ENCODE measurements at places on chromosomes 16 and 17.

DNA sequence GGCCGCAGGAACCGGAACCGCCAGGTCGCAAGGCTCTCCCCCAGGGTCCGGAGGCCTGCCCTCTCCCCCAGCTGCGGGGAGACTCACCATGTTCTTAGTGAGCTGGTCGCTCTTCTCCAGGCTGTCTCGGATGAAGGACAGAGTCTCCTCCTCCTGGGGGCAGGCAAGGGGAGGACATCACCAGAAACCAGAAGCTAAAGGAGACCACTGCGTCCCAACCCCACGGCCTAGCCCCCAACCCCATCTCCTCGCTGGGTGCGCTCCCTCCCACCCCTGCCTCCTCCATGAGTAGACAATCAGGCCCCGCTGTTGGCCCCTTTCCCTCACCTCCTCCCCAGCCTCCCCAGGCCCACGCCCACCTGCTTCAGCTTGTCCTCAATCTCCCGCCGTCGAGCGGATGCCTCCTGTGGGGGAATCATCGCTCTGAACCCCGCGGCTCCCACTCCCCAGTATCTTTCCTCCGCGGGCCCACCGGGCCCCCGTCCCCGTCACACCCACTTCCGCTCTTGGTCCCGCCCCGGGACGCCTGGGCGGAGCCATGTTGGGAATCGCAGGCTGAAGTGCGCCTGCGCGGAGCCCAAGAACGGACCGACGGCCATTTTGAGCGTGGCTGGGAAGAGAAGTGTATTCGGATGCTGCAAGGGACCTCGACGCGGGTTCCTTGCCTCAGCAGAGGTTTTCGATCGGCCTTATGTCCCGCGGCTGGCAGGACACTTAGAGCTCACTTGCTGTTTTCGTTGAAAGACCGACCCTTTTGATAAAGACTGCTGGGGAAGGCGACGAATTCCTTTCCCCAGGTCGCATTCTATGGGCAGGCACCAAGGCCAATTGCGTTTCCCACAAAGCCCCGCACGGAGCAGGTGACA is at the start of gene EXOC7:
EXOC7 (minus strand) TSS at position 514 of the 866 bp plus-strand sequence; CDS start at position 419, 95 bp downstream.
- no peak for DNase-seq

DNA sequence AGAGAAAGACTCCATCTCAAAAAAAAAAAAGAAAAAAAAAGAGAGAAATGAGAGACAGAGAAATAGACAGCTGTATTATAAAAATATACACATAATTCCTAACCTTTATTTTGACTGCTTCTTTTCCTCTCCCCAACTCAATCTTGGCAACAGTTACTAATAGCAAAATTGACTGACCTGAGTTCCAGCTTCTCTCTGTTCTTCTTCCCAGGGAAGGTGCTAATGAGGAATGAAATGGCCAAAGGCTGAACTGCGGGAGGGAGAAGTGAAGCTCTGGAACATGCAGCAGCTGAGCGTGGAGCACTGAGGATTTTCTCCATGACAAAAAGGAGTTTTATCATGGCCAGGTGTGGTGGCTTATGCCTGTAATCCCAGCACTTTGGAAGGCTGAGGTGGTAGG is 25.2 kb upstream of the PRKCA start:
- no peak for DNase-seq

DNA sequence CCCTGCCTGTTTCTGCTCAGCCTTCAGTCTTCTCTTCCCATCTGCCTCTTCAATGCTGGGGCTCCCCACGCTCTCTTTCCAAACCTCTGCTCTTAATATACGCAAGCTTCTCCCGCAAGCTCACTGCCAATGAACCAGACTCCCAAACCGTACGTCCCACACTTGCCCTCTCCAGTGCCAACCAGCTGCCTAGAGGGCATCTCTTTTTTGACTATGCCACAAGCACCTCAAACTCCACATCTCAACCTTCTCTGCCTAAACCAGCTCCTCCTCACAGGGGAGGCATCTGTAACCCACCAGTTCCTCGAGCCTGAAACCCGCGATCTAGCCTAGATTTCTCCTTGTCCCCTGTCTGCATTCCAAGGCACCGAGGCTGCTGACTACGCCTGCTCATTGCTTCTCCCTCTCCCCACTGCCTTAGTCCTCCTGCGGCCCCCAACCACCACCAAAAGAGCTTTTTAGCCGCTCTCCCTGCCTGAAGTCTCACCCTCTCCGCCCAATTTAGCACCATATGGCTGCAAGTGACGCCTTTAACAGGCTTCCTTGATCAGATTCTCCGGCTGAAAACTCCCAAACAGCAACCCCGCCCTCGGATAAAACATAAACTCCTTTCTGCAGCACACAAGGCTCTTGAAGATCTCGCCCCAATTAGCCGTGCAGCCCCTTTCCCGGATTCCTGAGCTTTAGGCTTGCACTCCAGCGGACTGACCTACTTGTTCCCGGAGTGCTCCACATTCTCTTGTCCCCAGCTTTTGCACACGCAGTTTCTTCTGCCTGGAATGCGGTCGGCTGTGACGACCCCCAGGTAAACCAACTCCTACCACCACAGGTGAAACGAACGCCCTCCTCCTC is 1.5 kb downstream of the GGA2 start:
- DNase-seq = no peak

GRCh38 chr17:60628252-60628889 is 28.4 kb downstream of the PPM1D start:
- no peak for DNase-seq

- no peak for DNase-seq
These were observed 16.3 kb upstream of the RFFL start for GRCh38 chr17:35079547-35080423.

- DNase-seq = no peak
These were observed 185.1 kb upstream of the PSMD7 start for GRCh38 chr16:74111456-74111982.

- peak; percentile 29 for DNase-seq
These were observed 33.6 kb upstream of the RAI1 start for GRCh38 chr17:17647524-17648178.

DNA sequence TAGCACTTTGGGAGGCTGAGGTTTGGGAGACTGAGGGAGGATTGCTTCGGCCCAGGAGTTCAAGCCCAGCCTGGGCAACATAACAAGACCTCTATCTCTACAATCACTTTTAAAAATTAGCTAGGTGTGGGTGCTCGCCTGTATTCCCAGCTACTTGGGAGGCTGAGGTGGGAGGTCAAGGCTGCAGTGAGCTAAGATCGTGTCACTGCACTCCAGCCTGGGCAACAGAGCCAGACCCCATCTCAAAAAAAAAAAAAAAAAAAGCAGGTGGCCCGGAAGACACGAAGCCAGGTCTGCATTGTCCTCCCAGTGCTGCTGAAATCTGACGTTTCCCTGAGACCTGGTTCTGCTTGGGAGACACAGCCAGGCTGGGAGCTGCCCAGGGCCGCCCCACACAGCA is 18.8 kb upstream of the TIMP2 start:
- no peak for DNase-seq

GRCh38 chr17:76968707-76969597 is 100.7 kb downstream of the MGAT5B start:
- DNase-seq = no peak

DNA sequence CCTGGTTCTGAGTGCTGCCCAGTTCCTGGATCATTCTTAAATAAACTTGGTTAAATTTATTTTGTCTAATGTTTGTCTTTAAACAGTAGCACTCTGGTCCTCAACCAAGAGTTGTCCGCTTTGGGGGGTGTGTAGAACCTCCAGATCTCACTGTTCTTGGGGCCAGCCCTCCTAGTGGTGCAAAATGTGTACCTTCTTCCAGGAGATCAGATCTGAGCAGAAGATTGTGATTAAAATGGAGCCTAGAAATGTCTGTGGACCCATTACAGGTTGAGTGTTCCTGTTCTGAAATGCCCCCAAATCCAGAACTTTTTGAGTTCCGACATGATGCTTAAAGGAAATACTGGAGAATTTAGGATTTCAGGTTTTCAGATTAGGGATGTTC is 46.0 kb upstream of the CLEC18A start:
- no peak for DNase-seq

GRCh38 chr17:36856222-36856621 is 81.1 kb upstream of the LHX1 start:
- no peak for DNase-seq

- no peak for DNase-seq
These were observed 52.8 kb downstream of the ABR start for GRCh38 chr17:1126801-1127550.

DNA sequence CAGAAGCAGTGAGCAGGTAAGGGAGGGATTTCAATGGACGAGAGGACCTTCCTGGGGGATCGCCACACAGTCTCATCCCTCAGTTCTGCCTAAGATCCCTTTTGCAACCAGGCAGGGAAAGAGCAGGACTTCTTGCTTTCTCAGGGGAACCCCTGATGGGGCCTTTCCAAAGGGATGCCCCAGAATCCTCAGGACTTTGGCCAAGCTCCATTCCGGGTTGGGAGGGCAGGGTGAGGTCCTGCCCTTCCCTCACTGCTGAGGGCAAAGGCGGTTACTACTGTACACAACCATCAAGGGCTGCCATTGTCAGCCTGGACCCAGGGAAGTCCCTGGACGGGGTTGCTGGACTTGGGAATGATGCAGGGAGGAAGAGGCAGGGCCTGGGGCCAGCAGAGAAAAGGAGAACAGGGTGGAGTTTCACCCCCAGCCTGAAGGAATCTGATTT is 9.7 kb downstream of the PRR29 start:
- DNase-seq = no peak

DNA sequence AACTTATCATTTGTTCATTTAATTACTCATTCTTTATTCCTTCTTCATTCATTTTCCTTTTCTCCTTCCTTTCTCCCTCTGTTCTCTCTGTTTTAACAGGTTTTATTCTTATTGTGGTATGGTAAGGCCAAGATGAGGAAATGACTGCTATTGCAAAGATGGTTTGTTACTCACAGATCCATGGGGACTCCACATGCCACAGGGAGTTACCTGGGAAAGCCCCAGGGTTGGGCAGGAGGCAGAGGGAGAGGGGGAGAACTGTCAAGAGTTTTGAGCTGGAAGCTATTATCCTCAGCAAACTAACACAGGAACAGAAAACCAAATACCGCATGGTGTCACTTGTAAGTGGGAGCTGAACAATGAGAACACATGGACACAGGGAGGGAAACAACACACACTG is 453.3 kb downstream of the WWOX start:
- DNase-seq = no peak

DNA sequence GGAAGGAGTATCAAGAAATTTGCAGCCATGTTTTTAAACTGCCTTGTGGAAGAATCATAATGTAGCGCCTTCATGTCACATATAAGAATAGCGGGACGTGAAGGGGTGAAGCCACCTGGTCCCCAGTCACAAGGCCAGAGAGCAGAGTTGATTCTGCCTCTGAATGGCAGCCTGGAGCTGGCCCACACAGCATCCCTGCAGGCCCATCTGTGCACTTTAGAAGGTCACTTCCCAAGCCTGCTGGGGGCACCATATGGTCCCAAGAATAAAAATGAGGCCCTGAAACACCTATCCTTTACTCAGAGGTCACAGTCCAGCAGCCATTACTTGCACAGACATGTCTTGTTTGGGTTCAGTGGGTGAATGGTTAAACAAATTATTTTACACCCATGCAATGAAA is 15.0 kb downstream of the CD300E start:
- DNase-seq = no peak

GRCh38 chr17:49343273-49343672 is 18.8 kb downstream of the ZNF652 start:
- no peak for DNase-seq

DNA sequence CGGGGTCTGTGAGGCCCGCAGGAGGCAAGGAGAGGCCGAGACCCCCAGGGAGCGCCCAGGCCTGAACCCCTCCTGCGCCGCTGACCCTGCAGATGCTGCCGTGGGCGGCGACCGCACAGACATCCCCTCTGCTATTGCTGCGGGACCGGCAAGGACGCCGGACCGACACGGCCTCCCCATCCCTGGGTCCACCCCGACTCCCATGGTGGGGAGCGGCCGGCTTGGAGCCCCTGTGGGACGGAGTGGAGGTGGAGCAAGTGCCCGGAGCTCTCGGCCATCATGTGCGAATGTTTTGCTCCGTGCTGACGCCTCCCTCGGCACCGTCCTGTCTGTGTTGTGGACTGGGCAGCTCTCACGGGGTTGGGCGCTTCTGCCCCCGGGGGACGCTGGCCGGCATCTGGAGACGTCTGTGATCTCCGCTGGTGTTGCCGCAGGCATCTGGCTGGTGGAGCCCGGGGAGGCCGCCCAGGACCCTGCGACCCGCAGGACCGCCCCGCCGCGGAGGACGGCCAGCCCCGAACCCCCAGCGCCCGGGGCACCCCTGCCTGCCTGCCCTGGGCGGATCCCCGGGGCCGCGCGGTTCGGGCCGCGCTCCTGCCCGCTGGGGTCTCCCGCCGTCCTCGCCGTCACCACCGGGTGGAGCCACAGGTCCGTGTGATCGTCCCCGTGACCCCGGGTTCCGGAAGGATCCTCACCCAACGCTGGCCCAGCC is 12.8 kb upstream of the GNG13 start:
- DNase-seq = no peak

- no peak for DNase-seq
These were observed 398.8 kb upstream of the SALL1 start for GRCh38 chr16:51549836-51550235.

DNA sequence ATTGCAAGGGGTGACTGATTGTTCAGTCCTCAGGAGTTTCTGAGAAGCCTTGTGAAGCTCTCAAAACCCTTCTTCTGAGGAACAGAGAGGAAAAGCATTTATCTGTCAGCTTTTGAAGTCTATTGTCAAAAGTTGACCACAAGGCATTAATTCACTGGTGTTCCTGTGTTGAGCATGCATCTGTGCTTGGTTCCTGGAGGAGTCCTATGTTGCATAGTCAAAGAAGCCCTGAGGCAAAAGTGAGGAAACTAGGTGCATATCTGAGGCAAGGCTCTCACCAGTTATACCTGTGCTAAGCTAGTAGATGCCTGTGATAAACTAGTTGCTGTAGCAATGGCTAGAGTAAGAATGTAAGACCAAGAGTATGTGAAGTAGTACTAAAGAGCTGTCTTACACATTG is 1.8 kb upstream of the HEATR6 start:
- no peak for DNase-seq

DNA sequence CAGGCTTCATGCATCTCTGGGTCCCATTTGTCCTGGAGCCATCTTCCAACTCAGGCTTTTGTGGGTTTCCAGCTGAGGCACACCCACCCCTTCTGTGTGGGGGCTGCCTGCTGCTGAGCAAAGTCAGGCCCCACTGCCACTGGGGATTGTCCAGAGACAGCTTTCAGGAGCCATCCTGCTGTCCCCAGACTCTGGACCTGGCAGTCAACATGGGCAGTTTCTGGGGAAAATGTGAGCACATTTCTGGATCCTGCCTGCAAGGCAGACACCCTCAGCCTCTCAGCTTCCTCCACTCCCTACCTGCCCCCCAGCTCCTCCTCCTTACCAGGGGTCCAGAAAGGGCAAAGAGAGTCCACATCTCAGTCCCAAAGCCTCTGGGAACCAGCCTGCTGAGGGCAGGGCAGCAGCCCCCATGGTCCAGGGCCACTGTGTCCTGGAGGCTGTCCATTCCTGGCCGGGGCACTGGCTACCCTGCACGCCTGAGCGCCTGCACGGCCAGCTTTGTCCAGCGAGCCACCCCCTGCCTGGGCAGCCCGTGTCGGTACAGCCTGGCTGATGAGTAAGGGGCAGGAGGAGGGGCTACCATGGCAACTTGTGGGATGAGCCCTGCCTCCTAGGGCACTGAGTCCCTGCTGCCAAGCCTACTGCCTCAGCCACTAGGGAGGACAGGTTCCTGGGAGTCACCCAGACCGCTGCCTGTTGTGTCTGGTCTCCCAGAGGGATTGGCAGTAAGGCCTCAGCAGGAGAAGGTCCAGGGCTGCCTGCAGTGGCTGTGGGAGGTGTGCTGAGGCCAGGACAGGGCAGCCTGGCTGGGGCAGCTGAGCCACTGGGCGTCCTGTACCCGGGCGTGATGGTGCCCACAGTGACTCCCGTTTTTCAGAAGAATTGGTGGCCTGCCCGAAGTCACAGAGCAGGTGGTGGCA is at the start of gene SLC47A2:
SLC47A2 (minus strand) TSS at position 477 of the 923 bp plus-strand sequence; CDS start at position 448, 29 bp downstream.
- no peak for DNase-seq

GRCh38 chr16:84988328-84989080 is 22.8 kb downstream of the ZDHHC7 start:
- no peak for DNase-seq

- DNase-seq = no peak
These were observed 36.5 kb downstream of the FTO start for GRCh38 chr16:53740476-53740875.
